ENCODE measurements at places on chromosomes 6 and 20.

- no peak for DNase-seq
Measured at GRCh38 chr6:130105996-130106704, 87.8 kb downstream of the L3MBTL3 start.

DNA sequence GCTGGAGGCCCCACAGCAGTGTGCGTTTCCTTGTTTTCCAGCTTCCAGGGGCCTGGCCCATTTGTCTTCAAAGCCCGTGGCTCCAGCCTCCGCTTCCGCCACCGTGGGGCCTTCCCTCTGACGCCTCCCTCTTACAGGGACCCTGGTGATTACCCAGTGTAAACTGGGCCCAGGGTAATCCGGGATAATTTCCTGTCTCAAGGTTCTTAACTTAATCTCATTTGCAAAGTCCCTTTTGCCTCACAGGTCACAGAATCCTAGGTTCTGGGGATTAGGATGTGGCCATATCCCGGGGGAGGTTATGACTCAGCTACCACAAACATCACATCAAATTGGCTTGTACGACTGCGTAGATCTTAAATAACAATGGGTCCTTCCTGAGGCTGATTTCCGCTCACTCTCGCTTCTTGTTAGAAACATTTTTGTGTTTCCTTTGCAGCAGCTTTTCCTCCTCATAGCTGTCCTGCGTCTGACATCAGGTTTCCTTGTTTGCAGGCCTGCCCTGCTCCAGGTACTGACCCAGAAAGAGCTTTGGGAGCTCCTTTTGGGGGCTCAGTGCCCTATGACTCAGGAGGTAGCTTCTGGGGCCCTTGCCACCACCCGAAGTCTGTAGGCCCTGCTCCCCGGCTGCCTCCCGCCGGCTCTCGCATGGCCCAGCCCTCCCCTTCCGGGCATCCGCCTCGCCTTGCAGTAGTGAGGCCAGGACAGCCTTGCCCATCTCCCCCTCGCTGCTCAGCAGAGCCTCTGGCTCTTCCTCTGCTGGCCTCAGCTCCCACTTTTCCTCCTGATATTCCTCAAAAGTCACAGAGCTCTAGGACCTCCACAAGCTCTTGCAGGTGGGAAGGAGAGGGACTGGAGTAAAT lies 100.5 kb downstream of the ERMARD start:
- no peak for DNase-seq

DNA sequence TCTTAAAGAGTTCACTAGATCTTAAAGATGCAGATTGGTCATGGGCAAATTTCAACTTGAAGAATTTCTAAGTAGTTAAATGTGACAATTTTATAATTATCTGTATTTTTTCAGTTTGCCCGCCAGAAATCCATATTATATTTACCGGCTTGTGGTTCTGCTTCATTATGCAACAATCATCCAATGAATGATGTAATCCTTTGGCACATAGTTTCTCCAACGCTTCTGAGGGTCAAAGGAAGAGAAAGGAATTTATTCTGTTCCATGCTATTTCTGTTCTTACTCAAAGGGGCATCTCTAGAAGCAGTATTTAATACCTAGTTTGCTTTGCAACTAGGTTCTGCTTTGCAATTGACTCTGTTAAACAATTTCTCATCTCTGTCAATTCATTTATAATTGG lies 359.3 kb upstream of the PLCB4 start:
- no peak for DNase-seq

DNA sequence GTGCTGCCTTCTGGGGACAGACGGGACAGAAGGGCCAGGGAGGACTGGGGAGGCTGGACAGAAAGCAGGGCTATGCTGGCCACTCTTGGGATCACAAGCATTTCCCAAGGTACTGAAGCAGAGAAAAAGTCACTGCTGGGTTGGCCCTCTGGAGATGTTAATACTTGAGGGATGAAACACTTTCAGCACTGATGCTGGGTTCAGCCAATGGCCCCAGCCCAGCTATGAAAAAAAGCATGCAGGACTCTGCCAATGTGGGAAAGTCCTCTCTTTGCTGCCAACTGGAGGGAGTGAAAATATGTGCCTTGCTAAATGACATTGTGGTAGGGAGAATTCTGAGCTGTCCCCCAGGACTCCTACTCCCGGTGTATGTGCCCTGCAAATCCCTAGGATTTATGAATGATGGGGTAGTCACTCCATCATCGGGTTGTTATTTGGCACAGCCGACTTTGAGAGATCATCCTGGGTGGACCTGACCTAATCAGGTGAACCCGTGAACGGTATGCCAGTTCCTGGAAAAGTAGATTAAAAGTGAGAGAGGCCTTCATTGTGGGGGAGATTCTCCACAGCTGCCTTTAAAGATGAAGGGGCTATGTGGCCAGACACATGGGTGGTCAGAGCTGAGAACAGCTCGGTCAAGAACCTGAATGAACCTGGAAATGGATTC lies 119.9 kb upstream of the TRAF3IP2 start:
- no peak for DNase-seq

- DNase-seq: no peak
Measured at GRCh38 chr20:10507052-10507451, 71.9 kb downstream of the SLX4IP start.
